NCI-H187 treated with DMSO at 0.1 percent for 48 hours (cell line): ENCODE measurements at places on chromosomes 7 and 10.

GRCh38 chr10:4943821-4944220 is 19.4 kb upstream of the AKR1C1 start:
- no peak for DNase-seq

DNA sequence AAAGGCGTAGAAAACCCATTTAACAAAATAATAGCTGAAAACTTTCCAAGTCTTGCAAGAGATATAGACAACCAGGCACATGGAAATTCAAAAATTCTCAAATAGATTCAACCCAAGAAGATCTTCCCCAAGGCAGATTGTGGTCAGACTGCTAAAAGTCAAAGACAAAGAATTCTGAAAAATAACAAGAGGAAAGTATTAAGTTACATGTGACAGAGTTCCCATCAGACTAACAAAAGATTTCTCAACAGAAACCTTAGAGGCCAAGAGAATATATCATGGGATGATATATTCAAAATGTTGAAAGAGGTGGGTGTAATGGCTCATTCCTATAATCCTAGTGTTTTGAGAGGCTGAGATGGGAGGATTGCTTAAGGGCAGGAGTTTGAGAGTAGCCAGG is 59.8 kb downstream of the TMEM178B start:
- DNase-seq: no peak

DNA sequence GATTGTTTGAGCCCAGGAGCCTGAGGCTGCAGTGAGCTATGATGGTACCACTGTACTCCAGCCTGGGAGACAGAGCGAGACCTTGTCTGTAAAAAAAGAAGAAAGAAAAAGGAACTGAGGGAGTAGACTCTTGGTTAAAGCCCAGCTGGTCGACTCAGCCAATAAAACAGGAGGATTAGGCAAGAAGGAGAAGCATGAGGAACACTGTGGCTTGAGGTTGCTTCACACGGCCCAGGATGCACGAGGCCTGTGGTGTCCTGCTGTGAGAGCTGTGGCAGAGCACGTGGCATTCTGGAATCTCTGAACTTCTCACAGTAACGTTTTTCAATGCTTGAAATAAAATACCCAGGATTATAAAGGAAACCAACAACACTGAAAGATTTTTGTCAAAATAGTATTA is 93.3 kb downstream of the CUL2 start:
- DNase-seq: no peak

- DNase-seq: no peak
Observed at GRCh38 chr10:69685426-69685801, 55.4 kb downstream of the FAM241B start.

- no peak for DNase-seq
Observed at GRCh38 chr7:141244435-141244834, 170.6 kb downstream of the TMEM178B start.

- no peak for DNase-seq
Observed at GRCh38 chr7:75732764-75733630, 5.7 kb downstream of the HIP1 start.
